ENCODE measurements at places on chromosomes 1 and 21.

DNA sequence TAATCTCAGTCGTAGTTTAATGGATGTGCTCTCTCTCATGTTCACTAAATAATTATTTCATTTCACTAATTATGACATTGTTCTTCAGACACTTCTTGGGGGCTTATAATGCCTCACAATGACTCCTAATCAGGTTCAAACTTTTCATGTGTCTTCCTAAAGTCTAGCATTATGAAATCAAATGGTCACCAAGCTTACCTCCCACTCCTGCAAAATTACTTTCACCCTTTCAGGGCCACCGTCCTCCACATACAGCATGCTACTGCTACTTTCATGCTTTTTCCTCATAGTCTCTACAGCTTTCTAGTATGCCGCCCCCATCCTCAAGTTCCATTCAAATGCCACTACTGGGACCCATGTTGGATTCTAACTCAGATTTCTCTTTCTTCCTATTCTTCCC, 59.8 kb upstream of the C1orf53 start:
- DNase-seq: no peak

- no peak for DNase-seq
These were observed 105.9 kb downstream of the DTL start for GRCh38 chr1:212141404-212141803.

GRCh38 chr1:61836649-61837048, 94.4 kb downstream of the PATJ start:
- no peak for DNase-seq

- DNase-seq: no peak
These were observed 179.1 kb downstream of the FOXD2 start for GRCh38 chr1:47616906-47617305.

DNA sequence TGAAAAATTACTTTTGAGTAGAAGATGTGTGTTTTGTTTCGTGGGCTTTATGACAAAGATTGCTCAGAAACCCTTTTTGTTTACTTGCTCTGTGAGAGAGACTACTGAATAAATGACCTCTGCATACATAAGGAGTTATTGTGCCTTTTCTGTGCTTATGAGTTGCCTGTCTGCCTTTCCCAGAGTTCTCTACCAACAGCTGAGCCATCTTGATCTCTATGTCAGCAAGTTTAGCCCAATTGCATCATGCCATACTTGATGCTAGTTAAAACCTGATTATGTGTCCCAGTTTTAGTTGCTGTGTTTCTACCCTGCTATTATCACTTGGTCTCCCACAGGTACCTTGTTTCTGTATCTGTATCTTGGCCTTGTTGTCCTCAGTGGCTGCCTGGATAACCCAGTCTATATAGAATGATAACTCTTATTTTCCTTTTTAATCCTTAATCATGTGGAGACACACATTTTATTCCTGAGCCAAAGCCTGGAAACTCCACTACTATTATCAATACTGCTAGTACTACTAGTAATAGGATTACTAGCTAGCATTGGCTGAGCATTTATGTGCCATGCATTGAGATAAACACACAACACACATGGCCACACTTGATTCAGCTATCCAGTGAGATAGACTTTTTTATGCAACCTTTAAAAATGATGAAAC, 28.7 kb upstream of the GNG12 start:
- no peak for DNase-seq

GRCh38 chr1:51058858-51059257, 43.2 kb upstream of the C1orf185 start:
- DNase-seq: no peak
